Activated naive CD4-positive, alpha-beta T cell treated with anti-CD3 and anti-CD28 coated beads, Interleukin-2, amount 10 ng/mL, durations not matched to agents 5 hours and 36 hours (primary cell): ENCODE measurements at places on chromosomes 13 and 19. TPM values are rescaled to one million over a fixed set of nuclear protein-coding genes. Genes with fewer than 3 reads are reported as not detected.

CA11 gene
- 11.5 TPM for total RNA-seq

SLC7A10 gene
- not detected for total RNA-seq

TPTE2 gene
- total RNA-seq = not detected

DZIP1 gene
- total RNA-seq = not detected

KLC3 gene
- total RNA-seq = not detected

GDF15 gene
- total RNA-seq = not detected

KCNJ14 gene
- 0.71 TPM for total RNA-seq

SMIM44 gene
- not detected for total RNA-seq

C13orf42 gene
- total RNA-seq = not detected

CGB2 gene
- total RNA-seq = not detected

PAN3 gene
- 46.3 TPM for total RNA-seq

SSC5D gene
- total RNA-seq = 0.12 TPM

KLK12 gene
- total RNA-seq = not detected

DACH1 gene
- total RNA-seq = not detected

MRPS12 gene
- total RNA-seq = 42.3 TPM

NCAN gene
- not detected for total RNA-seq

TGFBR3L gene
- 1.4 TPM for total RNA-seq

WASF3 gene
- not detected for total RNA-seq

CBARP gene
- total RNA-seq = 0.08 TPM

BEST2 gene
- not detected for total RNA-seq

PTGIR gene
- total RNA-seq = 12.5 TPM

UHRF1 gene
- 85.6 TPM for total RNA-seq

TMEM272 gene
- total RNA-seq = 4.2 TPM

GAS6 gene
- total RNA-seq = 3.5 TPM

PSG7 gene
- total RNA-seq = not detected

PNMA8A gene
- 0.63 TPM for total RNA-seq
